ENCODE measurements at places on chromosomes 7 and 10.

GRCh38 chr10:69839696-69840345 is 38.1 kb downstream of the COL13A1 start:
- H3K4me3 ChIP-seq = no peak overlapping the region
- no peaks in the 10 kb centered on the region for H3K36me3 ChIP-seq
- no peak for DNase-seq
- H3K27ac ChIP-seq = no peak overlapping the region
- peaks cover 57% of the 10 kb centered on the region for H3K4me1 ChIP-seq

GRCh38 chr7:15525652-15526263 is 36.1 kb downstream of the AGMO start:
- H3K27ac ChIP-seq = no peak overlapping the region
- no peak overlapping the region for H3K4me3 ChIP-seq
- no peaks in the 10 kb centered on the region for H3K36me3 ChIP-seq
- no peak for DNase-seq
- H3K27me3 ChIP-seq = no peaks in the 10 kb centered on the region

- no peak overlapping the region for H3K4me3 ChIP-seq
- H3K36me3 ChIP-seq = no peaks in the 10 kb centered on the region
- no peaks in the 10 kb centered on the region for H3K27me3 ChIP-seq
- no peak overlapping the region for H3K27ac ChIP-seq
- H3K4me1 ChIP-seq = no peaks in the 10 kb centered on the region
- no peak for DNase-seq
Observed at GRCh38 chr7:9391221-9391620, 957.8 kb downstream of the NXPH1 start.

DNA sequence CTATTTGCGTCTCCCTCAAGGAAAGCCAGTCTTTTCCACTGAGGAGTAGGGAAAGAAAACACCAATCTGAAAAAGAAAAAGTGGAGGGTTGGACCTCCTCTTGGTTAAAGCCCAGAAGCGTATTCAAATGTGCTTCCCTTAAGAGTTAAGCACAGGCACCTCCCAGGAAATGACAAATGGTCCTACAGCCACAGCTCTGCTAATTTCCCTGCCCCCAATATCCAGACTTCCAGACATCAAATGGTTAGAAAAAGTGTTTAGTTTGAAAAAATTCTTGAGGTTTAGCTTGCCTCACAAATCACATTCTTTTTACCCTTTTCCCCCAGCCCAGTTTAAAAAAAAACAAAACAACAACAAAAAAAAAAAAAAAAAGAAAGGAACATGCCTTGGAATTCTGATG is 19.0 kb upstream of the COL1A2 start:
- H3K27me3 ChIP-seq = peaks cover 6% of the 10 kb centered on the region
- H3K36me3 ChIP-seq = peaks cover 7% of the 10 kb centered on the region
- H3K27ac ChIP-seq = peak overlapping the region; percentile 66
- peak overlapping the region; percentile 75 for H3K4me3 ChIP-seq
- DNase-seq = no peak

- H3K27me3 ChIP-seq = peaks cover 68% of the 10 kb centered on the region
- peaks cover 40% of the 10 kb centered on the region for H3K4me1 ChIP-seq
- no peak overlapping the region for H3K27ac ChIP-seq
- no peaks in the 10 kb centered on the region for H3K36me3 ChIP-seq
- no peak for DNase-seq
Observed at GRCh38 chr10:129029851-129030602, 437.0 kb upstream of the MGMT start.

DNA sequence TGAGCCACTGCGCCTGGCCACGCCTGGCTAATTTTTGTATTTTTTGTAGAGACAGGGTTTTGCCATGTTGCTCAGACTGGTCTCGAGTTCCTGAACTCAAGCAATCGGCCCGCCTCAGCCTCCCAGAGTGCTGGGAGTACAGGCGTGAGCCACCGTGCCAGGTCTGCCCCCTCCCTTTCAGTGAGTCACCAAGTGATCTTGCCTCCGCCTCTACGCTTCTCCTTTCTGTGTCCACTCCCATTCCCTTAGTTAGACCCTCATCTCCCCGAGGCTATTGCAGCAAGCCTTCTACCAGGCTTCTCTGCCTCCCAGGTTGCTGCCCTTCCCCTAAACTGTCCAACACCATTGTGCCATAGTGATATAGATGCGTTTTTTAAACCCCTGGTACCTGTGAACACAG is 32.9 kb downstream of the CDC123 start:
- no peak for DNase-seq
- no peaks in the 10 kb centered on the region for H3K27me3 ChIP-seq
- no peak overlapping the region for H3K4me3 ChIP-seq
- no peaks in the 10 kb centered on the region for H3K4me1 ChIP-seq
- H3K27ac ChIP-seq = no peak overlapping the region
- peaks cover 37% of the 10 kb centered on the region for H3K36me3 ChIP-seq

GRCh38 chr10:71093531-71093930 is 118.8 kb upstream of the UNC5B start:
- H3K36me3 ChIP-seq = no peaks in the 10 kb centered on the region
- peaks cover 34% of the 10 kb centered on the region for H3K27me3 ChIP-seq
- H3K4me3 ChIP-seq = no peak overlapping the region

DNA sequence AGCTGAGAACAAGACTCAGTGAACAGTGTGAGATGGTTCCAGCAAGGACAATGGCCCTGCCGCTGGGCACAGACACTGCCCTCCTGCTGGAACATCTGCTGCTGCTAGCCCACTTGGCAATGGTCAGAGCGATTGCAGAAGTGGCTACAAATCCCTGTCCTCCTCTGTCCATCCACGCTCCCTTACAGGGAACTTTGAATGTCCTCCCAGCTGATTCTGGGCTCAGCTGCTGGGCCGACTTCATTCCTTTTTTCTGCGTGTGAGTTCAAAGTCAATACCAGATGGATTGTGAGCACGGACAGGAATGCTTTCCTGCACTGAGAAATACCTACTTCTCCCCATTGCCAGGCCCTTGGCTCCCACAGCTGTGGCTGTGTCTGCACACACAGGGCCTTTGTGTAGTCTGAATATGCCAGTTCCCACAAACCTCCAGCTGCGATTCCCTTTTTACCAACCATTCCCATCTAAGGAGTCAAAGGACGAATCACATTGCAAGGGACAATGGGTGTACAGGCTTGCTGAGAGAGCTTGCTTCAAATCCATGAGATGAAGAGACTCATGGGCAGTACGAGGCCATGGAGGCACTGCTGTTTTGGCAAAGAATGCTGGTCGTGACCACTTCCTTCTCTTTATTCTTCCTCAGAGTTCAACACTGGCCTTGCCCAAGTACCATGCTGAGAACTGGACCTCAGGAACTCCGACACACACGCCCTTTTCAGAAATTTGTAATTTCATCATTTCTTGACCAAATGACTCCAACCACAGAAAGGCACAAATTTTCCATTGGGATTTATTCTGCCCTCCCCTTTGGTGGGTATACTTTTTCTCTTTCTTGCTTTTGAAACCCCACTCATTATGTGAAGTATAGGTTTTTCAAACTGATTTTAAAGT is 44.2 kb downstream of the BPGM start:
- H3K36me3 ChIP-seq = no peaks in the 10 kb centered on the region
- peak overlapping the region; percentile 52 for H3K27ac ChIP-seq
- no peaks in the 10 kb centered on the region for H3K27me3 ChIP-seq
- H3K4me1 ChIP-seq = peaks cover 63% of the 10 kb centered on the region

DNA sequence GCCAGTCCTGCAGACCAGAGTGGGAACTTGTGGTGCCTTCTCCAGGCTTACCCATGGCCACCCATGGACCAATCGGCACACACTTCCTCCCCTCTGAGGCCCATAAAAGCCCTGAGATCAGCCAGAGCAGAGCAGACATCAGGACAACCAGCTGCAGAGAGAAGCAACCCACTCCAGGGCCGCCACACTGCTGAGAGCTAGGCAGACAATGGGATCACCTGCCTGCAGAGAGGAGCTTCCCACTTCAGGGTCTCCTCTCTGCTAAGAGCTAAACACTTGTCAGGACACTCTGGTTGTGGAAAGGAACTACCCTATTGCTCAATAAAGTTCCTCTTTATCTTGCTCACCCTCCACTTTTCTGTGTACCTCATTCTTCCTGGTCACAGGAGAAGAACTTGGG is 34.0 kb downstream of the C7orf25 start:
- H3K4me1 ChIP-seq = no peaks in the 10 kb centered on the region
- H3K4me3 ChIP-seq = no peak overlapping the region
- no peaks in the 10 kb centered on the region for H3K36me3 ChIP-seq
- H3K27ac ChIP-seq = no peak overlapping the region

DNA sequence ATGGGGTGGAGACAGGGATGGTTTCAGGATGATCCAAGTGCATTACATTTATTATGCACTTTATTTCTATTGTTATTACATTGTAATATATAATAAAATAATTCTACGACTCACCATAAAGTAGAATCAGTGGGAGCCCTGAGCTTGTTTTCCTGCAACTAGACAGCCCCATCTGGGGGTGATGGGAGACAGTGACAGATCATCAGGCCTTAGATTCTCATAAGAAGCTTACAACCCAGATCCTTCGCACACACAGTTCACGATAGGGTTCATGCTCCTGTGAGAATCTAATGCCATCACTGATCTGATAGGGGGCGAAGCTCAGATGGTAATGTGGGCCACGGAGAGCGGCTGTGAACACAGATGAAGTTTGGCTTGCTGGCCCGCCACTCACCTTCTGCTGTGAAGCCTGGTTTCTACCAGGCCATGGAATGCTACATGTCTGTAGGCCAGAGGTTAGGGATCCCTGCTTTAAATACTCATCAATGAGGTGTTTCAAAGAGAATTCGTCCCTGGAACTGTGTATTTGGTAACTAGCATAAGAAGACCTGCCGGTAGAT is 21.2 kb upstream of the PRKCQ start:
- H3K4me3 ChIP-seq = no peak overlapping the region
- peaks cover 46% of the 10 kb centered on the region for H3K27me3 ChIP-seq
- DNase-seq = no peak
- no peak overlapping the region for H3K27ac ChIP-seq
- no peaks in the 10 kb centered on the region for H3K36me3 ChIP-seq
- H3K4me1 ChIP-seq = no peaks in the 10 kb centered on the region

- H3K27ac ChIP-seq = no peak overlapping the region
- no peaks in the 10 kb centered on the region for H3K4me1 ChIP-seq
- no peaks in the 10 kb centered on the region for H3K36me3 ChIP-seq
- peak; percentile 91 for DNase-seq
- H3K27me3 ChIP-seq = peaks cover 14% of the 10 kb centered on the region
Observed at GRCh38 chr7:74206589-74207120, 3.2 kb upstream of the LAT2 start.

- no peak overlapping the region for H3K4me3 ChIP-seq
- H3K4me1 ChIP-seq = peaks cover 16% of the 10 kb centered on the region
- DNase-seq = no peak
- no peaks in the 10 kb centered on the region for H3K36me3 ChIP-seq
- H3K27ac ChIP-seq = no peak overlapping the region
Observed at GRCh38 chr10:27612551-27613035, 108.5 kb downstream of the RAB18 start.

- no peaks in the 10 kb centered on the region for H3K36me3 ChIP-seq
- no peak for DNase-seq
- no peak overlapping the region for H3K27ac ChIP-seq
- peaks cover 10% of the 10 kb centered on the region for H3K4me1 ChIP-seq
- H3K27me3 ChIP-seq = no peaks in the 10 kb centered on the region
Observed at GRCh38 chr10:114806562-114807391, 14.8 kb upstream of the FHIP2A start.

DNA sequence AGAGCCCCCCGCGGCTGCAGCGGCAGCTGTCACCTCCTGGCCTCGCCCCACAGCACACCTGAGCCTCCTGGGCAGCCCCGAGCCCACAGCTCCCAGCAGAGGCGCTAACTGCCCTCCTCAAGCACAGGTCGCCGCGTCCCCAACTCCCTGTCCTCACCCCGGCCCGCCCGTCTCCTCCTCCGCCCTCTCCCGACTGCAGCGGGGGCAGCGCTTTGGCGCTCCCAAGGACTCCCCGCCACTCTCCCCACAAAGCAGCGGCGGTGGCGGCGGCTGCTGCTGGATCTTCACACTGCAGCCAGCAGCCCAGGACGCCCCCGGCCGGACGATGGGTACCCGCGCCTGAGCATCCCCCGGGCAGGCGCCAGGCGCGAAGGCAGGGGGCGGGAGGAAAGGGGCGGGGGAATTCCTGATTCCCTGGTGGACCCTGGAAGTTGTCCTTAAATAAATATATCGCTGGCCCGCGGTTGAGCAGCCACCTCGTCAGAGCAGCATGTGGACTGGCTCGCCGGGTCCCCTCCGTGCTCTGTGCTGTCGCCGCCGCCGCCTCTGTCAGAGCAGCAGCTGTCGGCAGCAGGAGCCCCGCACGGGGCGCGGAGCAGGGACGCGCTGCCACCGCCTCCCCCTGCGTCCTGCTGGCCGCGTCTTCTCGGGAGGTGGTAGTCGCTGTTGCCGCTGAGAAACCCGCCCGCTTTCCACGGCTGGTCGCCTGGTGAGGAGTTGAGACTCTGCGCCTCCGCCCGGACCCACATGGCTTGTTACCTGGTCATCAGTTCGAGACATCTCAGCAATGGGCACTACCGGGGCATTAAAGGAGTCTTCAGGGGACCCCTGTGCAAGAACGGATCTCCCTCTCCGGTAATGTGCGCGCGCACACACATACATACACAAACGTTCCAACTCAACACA is at the start of gene ZNF804B:
Gene ZNF804B, plus strand, starts transcription at position 471 of the 906 bp plus-strand sequence. Its CDS starts 277 bp downstream, at position 748.
- H3K4me3 ChIP-seq = peak within 1 kb of the TSS; percentile 80
- peaks cover 85% of the 10 kb centered on the region for H3K27me3 ChIP-seq
- no peak for DNase-seq

- H3K4me3 ChIP-seq = no peak overlapping the region
- H3K36me3 ChIP-seq = no peaks in the 10 kb centered on the region
- H3K27me3 ChIP-seq = no peaks in the 10 kb centered on the region
- H3K27ac ChIP-seq = no peak overlapping the region
- peaks cover 25% of the 10 kb centered on the region for H3K4me1 ChIP-seq
- no peak for DNase-seq
Observed at GRCh38 chr10:29966269-29966668, 93.1 kb downstream of the JCAD start.

DNA sequence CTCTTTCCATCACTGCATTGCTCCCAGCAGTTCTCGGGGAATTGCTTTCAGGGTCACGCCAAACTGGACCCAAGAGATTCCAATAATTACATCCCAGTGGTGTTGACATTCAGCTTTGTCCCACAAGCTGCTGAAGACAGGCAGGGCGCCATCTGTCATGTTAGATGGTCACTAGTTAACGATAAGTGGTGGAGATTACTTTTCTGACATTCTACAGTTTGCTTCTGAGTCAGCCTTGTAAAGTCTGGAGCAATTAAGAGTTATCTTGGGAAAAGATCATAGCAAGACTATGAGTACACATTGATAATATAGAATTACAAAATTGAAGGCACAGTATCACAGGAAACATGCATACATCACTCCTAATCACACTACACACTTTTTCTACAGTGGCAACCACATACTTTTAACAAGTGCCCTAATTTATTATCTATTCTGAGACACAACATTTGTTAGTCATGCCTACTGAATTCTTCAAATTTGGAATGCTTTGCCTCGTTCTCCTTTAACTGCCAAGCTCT is 41.9 kb downstream of the SEMA3C start:
- peaks cover 30% of the 10 kb centered on the region for H3K4me1 ChIP-seq
- H3K27me3 ChIP-seq = peaks cover 6% of the 10 kb centered on the region
- peak overlapping the region; percentile 64 for H3K4me3 ChIP-seq
- DNase-seq = no peak
- H3K27ac ChIP-seq = peak overlapping the region; percentile 4

- no peak overlapping the region for H3K4me3 ChIP-seq
- no peaks in the 10 kb centered on the region for H3K4me1 ChIP-seq
- peaks cover 10% of the 10 kb centered on the region for H3K27me3 ChIP-seq
- DNase-seq = peak; percentile 15
- H3K36me3 ChIP-seq = no peaks in the 10 kb centered on the region
Observed at GRCh38 chr7:156020566-156020965, 208.3 kb upstream of the SHH start.

GRCh38 chr7:2376351-2377154 is 21.9 kb downstream of the EIF3B start:
- no peak overlapping the region for H3K4me3 ChIP-seq
- no peaks in the 10 kb centered on the region for H3K27me3 ChIP-seq
- peaks cover 24% of the 10 kb centered on the region for H3K36me3 ChIP-seq

GRCh38 chr10:878895-879294 is 52.6 kb downstream of the LARP4B start:
- H3K36me3 ChIP-seq = peaks cover 33% of the 10 kb centered on the region
- no peaks in the 10 kb centered on the region for H3K27me3 ChIP-seq
- H3K4me1 ChIP-seq = no peaks in the 10 kb centered on the region
- no peak overlapping the region for H3K27ac ChIP-seq
- H3K4me3 ChIP-seq = no peak overlapping the region

All from type B pancreatic cell (in vitro differentiated cells).